Jurkat, Clone E6-1 (cell line): ENCODE measurements at places on chromosomes 16 and 17.

- no peak for DNase-seq
Observed at GRCh38 chr16:2741168-2741567, 11.3 kb upstream of the SRRM2 start.

DNA sequence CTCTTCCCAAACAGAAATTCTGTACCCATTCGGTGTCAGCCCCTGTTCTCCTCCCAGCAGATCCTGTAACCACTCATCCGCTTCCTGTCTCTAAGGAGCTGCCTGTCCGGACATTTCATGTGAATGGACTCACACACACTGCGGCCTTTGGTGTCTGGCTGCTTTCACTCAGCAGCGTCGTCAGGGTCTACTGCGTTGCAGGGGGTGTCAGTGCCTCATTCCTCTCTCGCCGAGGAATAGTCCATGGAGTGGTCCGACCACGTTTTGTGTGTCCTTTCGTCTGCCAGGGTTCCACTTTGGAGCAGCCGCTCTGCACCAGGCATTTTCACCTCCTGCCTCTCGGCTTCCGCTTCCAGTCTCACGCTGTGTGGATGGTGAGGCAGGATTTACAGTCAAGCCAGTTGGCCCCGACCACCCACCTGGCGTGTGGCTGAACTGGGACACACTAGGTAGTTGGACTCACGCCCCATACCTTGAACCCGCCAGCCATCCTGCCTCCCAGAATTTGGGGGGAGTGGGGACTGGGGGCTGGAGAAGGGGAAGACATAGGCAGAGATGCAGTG is 188.2 kb upstream of the CIBAR2 start:
- no peak for DNase-seq

- no peak for DNase-seq
Observed at GRCh38 chr17:1621273-1621954, 7.2 kb downstream of the SLC43A2 start.

DNA sequence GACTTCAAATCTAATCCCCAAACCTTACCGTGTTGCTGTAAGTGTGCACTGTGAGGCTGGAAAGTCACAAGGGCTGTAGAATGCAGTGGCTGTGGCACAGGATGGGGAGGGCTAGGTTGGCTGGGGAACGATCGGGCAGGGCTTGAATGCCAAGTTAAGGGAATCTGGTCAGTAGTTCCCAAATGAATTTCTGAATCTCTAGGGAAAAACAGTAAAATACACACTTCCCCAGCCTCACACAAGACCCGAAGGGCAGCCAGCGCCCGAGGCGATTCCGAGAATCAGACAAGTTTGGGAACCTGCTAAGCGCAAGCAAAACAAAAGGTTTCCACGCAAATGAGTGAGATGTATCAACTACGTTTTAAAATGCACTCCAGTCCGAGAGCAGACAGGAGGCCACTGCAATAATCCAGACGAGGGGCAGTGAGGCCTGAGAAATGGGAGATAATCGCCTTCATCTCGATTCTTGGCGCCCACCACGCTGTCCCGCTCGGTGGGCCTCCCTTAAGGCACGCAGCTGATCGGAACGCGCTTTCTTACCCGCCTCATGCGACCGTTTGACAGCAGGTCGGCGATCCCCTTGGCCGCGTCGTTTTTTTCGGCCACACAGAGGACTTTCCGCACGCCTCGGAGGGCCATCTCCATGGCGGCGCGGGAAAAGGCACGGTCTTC is 599 bp downstream of the TOP3A start:
- no peak for DNase-seq

DNA sequence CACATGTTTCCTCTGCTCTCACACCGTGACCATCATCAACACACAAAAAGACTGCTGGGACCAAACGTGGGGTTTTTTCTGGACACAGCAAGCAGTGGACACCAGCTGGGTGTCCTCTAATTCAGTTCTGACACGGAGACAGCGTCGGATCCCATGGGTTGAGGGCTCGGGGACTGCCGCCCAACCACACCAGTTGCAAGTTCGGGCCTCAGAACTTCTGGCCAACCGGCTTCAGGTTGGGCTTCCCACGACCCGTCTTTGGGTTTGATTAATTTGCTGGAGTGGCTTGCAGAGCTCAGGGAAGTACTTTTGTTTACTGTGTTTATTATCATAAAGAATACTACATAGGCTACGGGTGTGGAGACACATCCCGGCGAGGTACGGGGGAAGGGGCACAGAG is 97.8 kb downstream of the BANP start:
- no peak for DNase-seq

- DNase-seq, result peak; percentile 35
Observed at GRCh38 chr17:82414548-82415281, 3.4 kb upstream of the HEXD start.

GRCh38 chr17:19304209-19304608 is 58.3 kb downstream of the B9D1 start:
- DNase-seq, result no peak

GRCh38 chr17:75144816-75145512 is 9.3 kb downstream of the JPT1 start:
- no peak for DNase-seq

DNA sequence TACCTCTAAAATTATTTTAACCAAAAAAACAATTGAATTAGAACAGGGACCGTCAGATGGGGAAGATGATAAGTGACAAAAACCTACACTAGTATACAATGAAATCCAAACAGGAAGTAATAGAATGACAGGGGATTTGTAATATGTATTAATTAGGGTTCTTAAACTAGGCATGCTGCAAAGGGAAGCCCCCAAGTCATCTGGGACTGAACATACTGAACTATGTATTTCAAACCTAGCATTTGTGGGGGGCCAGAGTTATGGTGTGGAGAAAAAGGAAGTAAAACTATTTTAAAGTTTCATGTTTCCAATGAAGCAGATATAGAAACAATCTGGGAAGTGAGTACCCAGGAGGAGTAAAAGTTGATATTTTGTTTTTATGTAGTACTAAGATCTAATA is 133.2 kb upstream of the HS3ST3A1 start:
- DNase-seq, result no peak

- no peak for DNase-seq
Observed at GRCh38 chr16:85994492-85995490, 95.8 kb downstream of the IRF8 start.

GRCh38 chr16:2086106-2086742 is 38.4 kb downstream of the TSC2 start:
- no peak for DNase-seq

DNA sequence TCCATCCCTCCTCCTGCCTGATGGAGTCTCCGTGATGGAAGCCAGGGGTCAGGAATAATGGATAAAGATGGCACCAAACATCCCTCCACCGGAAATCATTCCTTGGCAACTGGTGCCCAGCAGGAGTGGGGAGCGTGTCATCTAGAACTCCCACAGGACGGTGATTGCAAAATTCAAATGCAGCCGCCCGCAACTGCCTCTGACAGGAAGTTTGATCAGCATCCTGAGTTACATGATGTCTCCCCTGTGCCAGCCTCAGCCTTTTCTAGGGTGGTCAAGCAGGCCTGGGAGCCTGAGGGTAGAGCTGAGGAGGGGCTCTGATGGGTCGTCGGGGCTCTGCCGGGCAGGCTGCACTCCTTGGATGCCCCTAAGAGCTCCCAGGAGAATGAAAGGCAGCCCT is 52.8 kb downstream of the GSG1L start:
- DNase-seq, result no peak

GRCh38 chr17:80183581-80184422 is 14.0 kb downstream of the CARD14 start:
- DNase-seq, result no peak
